ENCODE measurements at places on chromosomes 11 and 22. TPM values are rescaled to one million over a fixed set of nuclear protein-coding genes. Genes with fewer than 3 reads are reported as not detected.

The RTN4RL2 gene
- 0.91 TPM for total RNA-seq

The APOBEC3A gene
- not detected for total RNA-seq

- H3K4me1 ChIP-seq = peaks cover 14% of the 10 kb centered on the region
- no peak overlapping the region for H3K4me3 ChIP-seq
- H3K36me3 ChIP-seq = no peaks in the 10 kb centered on the region
- H3K27ac ChIP-seq = no peak overlapping the region
Observed at GRCh38 chr22:25623310-25623734, 58.8 kb downstream of the GRK3 start.

DNA sequence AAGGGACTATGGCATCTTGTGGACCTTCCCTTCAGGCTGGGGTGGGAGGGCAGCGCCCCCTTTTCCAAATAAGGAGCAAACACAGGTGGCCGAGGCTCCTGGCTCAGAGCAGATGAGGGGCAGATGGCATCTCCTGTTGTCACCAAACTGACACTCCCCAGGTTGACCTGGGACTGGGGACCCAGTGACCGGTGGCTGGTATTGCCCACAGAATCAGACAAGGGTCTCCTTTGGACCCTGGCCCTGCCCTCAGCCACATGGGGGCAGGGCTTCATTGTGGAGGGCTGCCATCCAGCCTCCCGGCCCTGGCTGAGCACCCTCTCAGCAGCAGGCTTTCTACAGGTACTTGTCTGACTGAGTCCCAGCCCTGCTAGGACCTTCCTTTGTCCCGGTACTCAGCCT is 842 bp upstream of the SIGIRR start:
- DNase-seq = no peak
- H3K27ac ChIP-seq = peak overlapping the region; percentile 79
- peaks cover 9% of the 10 kb centered on the region for H3K4me1 ChIP-seq
- peaks cover 68% of the 10 kb centered on the region for H3K27me3 ChIP-seq

DNA sequence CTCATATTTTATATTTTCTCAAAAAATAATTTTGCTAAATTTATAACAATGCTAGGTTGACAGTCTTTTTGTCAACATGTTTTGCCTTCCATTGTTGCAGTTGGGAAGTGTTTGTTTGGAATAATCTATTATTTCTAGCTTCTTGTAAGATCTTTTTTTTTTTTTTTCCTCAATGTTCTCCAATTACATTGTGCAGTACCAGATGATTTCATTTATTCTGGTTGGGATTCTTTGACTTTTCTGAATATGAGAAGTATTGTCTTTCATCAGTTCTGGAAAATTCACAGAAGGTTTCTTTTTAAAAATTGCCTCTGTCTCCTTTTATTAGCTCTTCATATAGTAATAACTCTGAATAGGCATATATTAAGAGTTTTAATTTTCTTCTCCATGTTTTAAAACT is 245.4 kb downstream of the DYNC2H1 start:
- no peak for DNase-seq
- no peak overlapping the region for H3K4me3 ChIP-seq
- no peaks in the 10 kb centered on the region for H3K36me3 ChIP-seq
- H3K4me1 ChIP-seq = no peaks in the 10 kb centered on the region
- H3K27ac ChIP-seq = no peak overlapping the region
- H3K27me3 ChIP-seq = no peaks in the 10 kb centered on the region

GRCh38 chr11:88398372-88398771 is 60.8 kb upstream of the CTSC start:
- no peak for DNase-seq
- H3K27ac ChIP-seq = no peak overlapping the region
- H3K36me3 ChIP-seq = no peaks in the 10 kb centered on the region
- no peak overlapping the region for H3K4me3 ChIP-seq

DNA sequence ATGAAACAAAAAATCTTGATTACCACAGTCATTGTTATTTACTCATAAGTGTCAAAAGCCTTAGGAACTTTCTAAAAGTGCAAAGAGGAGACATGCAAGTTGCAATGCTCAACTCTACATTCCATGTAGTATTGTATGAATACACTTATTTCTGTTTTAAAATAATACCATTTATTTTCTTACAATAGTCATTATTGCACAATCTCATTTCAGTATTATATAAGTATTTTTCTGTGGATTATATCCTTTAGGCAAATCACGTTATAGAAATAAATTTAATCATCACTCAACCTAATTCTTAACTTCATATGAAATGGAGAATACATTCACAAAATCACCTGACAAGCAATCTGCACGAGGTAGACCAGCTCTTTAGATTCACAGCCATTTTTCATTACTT is 98.8 kb downstream of the ARHGAP32 start:
- no peak for DNase-seq
- H3K4me3 ChIP-seq = no peak overlapping the region
- H3K27me3 ChIP-seq = no peaks in the 10 kb centered on the region
- no peak overlapping the region for H3K27ac ChIP-seq
